ENCODE measurements at places on chromosomes 11 and 22.
A peak's percentile ranks its signal among the peaks of the same experiment; 100 is the strongest.

DNA sequence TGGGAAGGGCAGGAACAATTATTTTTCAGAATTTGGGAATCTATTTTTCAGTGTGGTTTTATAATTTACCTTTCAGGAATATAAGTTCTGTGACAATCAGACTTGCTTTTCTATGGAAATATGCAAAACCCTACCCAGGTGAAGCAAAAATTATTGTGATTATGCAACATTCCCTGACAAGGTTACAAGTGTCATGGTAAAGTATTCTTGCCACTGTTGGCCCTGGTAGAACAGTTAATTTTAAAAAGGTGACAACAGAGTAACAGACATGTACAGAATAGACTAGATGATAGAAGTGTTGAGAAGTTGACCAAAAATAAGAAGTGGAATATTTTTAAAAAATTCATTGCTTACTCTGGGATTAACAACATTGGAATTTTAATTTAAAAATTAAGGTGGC lies 29.2 kb downstream of the TRAF6 start:
- no peak for DNase-seq

DNA sequence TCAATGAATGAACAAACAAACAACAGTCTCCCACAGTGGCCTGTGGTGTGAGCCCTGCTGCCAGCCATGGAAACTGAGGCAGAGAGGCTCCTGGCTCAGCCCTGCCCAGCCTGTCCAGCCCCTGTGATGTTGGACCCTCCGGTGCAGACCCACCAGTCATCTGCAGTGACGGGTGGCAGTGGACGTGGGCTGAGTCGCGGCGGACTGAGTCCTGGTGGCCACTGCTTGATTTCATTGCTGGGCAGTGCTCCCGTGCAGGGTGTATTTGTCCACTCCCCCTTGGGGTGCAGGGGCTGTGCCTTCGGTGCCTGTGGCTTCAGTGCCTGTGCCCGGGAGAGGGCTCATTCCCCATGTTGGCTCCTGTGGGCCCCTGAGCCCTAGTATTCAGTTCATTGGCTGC lies 31.9 kb upstream of the MUC5AC start:
- DNase-seq: no peak

- no peak for DNase-seq
Observed at GRCh38 chr11:66787934-66788758, 55.1 kb upstream of the RCE1 start.

- no peak for DNase-seq
Observed at GRCh38 chr22:46695346-46696228, 42.5 kb downstream of the CERK start.

DNA sequence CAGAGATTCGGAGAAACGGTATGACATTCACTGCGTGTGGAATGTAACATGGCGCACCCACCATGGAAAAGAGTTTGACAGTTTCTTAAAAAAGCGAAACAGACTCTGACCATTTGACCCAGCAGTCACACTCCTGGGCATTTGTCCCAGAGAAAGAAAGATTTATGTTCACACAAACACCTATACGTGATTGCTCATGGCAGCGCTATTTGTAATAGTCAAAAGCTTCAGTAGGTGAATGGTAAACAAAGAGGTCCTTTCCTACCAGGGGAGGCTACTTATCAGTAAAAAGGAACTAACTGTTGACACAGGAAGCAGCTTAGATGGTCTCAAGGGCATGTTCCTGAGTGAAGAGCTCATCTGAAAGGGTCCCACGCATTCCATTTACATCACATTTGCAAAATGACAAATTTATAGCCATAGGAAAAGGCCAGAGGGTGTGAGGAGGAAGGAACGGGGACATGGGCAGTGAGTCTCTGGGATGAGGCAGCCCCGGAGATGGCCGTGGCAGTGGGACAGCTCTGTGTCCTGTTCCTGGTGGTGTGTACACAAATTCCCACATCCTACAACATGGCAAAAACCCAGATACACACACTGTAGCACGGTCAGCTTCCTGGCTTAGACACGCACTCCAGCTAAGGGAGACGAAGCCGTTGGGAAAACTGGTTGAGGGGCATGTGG lies 14.6 kb upstream of the KRTAP5-6 start:
- no peak for DNase-seq

- no peak for DNase-seq
Observed at GRCh38 chr11:64003807-64004589, 17.8 kb downstream of the OTUB1 start.

DNA sequence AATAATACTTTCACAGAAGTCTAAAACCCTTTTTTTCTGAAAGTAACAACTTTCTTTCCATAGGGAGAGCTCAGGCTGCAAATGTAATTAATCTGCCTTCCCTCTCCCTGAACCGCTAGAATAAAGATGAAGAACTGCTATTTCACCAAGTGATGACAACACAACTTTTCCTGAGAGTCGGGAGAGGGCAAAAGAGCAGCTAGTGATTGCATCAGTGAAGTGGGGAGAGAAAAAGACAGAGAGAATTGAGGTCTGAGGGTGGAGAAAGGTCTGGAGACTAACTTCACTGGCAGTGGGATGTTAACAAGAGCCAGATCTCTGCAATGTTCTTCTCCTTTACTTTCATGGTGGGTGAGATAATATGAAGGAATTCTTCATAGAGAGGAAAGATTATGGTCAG lies 10.9 kb upstream of the MPEG1 start:
- DNase-seq: no peak

DNA sequence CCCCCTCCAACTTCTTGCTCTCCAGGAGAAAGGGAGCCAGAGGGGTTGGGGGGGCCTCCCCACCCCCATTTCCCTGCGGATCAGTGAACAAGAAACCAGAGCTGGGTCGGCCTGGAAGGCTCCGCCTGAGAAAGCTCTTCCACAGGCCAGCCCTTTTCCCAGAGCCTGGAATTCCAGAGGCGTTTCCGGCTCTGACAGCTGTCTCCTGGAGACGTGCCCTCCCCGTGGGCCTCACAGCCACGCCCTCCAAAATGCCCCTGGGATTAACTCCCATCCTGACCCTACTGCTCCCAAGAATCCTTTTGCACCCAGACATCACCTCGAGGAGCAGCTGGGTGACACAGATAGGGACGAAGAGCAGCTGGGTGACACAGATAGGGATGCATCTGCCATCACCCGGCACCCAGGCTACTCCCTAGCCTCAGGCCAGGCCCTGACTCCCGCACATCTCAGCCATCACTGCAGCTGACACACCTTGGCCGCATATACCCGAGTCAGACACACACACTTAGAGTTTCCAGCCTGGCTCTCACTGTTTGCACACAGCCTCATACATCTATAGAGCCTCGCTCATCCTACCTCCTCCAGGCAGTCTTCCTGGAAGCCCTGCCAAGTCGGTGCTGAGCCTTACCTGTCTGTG lies 7.6 kb upstream of the CDC42EP1 start:
- no peak for DNase-seq

GRCh38 chr11:83574519-83574918 lies 288.4 kb upstream of the CCDC90B start:
- DNase-seq: no peak

DNA sequence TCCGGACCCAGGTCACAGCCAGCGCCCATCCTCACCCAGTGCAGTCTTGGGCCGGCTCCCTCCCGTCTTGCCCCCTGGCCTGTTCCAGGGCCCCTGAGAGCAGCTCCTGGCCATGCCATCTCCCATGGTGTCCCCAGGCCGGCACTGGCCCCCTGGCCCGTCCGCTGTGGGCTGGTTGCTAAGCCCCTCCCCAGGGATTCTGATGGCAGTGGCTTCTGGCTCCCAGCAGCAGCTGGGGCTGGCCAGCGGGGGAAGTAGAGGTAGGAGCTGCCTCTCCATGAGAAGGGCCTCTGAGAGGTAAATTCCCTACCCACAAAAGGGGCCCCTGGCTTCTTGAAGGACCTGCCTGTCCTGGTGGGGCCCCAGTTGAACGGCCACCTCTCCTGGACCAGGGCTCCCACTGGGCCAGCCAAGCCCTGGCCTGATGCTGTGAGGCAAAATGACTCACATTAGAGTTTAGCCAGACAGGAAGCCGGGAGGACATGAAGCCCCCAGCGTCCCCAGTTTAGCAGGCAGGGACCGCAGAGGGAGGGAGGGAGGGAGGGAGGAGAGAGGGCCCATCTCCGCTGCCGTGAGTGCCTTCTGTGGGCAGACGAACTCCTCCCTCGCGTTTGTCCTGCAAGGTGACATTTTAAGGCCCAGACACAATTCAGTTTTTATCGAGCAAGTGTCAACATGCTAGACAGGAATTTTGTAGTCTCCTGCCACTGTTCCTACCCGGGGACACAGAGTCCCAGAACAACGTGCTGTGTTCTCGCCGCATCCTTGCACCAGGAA lies 32.9 kb upstream of the GAL start:
- DNase-seq: no peak

DNA sequence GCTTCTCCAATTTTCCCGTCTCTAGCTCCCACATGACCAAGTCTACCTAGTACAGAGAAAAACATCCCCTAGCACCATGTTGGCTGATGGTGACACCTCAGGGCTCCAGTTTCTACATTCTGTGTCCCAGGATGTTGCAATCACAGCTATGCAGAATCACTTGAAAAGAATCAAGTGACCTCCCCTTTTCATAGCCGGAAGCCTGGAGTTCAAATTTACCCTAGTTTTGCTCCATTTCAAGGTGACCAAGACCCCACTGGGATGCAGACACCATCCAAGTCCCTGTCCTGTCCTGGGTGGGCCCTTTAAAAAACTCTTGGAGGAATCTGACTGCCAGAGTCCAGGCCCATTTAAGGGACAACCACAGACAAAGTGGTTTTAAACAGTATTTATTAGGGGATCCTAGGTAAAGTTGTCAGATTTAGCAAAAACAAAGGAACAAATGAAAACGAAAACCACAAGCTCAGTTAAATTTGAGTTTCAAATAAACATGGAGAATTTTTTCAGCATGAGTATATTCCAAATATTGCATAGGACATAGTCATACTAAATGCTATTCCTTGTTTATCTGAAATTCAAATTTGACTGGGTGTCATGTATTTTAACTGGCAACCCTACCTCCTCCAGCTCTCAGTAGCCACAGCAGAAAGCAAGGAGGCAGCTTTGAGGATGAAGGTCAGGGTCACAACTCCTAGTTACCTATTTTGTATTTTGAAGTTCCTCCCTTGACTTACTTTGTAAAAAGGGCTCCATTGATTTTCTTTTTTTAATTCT lies 52.4 kb downstream of the MIAT start:
- DNase-seq: no peak

- peak; percentile 20 for DNase-seq
Observed at GRCh38 chr11:48043111-48043990, 63.0 kb downstream of the PTPRJ start.

- DNase-seq: peak; percentile 86
Observed at GRCh38 chr11:33257897-33258630, 883 bp downstream of the HIPK3 start.

GRCh38 chr22:31056986-31057599 lies 24.0 kb upstream of the SMTN start:
- no peak for DNase-seq

- DNase-seq: no peak
Observed at GRCh38 chr11:42901084-42901483, 410.7 kb upstream of the API5 start.

DNA sequence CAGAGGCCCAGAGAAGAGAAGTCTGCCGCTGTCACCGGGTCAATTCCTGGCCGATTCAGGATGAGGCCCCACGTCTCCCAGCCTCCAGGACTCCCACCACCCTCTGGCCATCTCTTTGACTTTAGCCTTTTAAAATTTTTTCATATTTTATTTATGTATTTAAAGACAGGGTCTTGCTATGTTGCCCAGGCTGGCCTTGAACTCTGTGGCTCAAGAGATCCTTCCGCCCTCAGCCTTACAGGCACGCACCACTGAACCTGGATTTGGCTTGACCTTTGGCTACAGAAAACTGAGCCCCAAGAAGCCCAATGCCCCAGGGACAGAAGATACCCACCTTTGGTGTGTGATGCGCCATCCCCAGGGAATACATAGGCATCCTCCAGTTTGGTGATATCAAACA lies 3.9 kb downstream of the POLR3H start:
- no peak for DNase-seq

Measured in Kasumi-1 (cell line).